ENCODE measurements at places on chromosomes 11 and 22.

DNA sequence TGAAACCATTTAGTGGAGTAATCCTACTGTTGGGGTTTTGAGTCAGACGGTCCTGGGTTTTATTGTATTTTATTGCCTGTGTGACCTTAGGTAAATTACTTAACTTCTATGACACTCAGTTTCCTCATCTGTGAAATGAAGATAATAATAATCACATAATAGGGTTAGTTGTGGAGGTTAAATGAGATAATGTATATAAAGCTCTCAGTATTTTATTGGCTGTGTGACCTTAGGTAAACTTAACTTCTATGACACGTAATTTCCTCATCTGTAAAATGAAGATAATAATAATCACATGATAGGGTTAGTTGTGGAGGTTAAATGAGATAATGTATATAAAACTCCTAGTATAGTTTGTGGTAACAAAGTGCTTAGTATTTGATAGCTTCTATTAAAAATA, 13.2 kb downstream of the BARX2 start:
- DNase-seq, result no peak

- DNase-seq, result no peak
Observed at GRCh38 chr11:44351898-44352498, 42.1 kb upstream of the ALX4 start.

DNA sequence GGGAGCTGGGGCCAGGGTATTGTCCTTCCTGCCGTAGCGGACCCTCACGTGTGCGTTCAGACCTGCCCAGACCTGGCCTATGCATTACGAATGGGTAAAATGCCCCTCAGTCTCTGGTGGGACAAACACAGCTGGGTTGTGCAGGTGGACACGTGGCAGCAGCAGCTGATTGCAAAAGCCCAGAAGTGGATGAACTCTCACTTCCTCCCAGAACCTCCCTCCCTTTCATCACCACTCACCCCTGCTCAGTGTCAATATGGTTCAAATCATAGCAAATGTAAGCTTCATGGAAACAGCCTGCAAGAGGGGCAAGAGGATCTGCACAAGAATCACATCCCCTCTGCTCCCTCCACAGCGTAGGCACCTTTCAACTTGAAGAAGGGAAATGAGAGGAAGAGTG, 352.1 kb downstream of the OPCML start:
- DNase-seq, result no peak

- no peak for DNase-seq
Observed at GRCh38 chr11:121090145-121090721, 10.8 kb upstream of the TECTA start.

- no peak for DNase-seq
Observed at GRCh38 chr22:19819911-19820879, 34.5 kb downstream of the GNB1L start.

GRCh38 chr22:42300259-42301076, 30.0 kb upstream of the TCF20 start:
- no peak for DNase-seq

- DNase-seq, result no peak
Observed at GRCh38 chr11:67705264-67705663, 30.8 kb upstream of the ALDH3B2 start.

DNA sequence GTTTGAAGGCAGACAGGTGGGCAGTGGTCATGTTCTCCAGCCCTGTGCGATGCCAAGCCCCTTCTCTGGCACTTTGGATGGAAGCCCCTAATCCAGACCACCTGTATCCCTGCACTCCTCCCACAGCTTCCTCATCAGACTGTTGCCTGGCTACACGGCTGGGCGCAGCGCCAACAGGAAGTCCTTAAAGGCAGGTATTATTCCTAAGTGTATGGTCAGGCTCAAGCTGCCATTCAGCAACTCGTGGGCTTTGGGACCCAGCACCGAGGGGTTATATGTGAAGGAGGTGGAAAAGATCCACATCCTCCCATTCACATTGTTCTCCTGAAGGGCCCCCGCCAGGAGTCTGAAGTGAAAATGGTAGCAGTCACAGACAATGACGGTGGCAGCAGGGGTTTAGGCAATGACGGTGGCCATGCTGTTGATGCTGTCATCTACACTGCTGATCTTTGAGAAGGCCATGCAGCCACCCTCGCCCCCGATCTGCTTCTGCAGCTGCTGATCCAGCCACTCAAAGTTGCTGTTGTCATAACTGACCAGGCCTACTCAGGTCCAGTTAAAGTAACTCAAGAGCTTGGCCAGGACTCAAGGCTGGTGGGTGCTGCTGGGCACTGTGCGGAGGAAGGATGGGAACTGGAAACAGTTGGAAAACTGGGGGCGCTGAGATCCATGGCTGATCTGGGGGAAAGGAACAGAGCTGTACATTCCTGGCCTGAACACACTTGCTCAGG, 27.7 kb downstream of the OR6Q1 start:
- peak; percentile 97 for DNase-seq

DNA sequence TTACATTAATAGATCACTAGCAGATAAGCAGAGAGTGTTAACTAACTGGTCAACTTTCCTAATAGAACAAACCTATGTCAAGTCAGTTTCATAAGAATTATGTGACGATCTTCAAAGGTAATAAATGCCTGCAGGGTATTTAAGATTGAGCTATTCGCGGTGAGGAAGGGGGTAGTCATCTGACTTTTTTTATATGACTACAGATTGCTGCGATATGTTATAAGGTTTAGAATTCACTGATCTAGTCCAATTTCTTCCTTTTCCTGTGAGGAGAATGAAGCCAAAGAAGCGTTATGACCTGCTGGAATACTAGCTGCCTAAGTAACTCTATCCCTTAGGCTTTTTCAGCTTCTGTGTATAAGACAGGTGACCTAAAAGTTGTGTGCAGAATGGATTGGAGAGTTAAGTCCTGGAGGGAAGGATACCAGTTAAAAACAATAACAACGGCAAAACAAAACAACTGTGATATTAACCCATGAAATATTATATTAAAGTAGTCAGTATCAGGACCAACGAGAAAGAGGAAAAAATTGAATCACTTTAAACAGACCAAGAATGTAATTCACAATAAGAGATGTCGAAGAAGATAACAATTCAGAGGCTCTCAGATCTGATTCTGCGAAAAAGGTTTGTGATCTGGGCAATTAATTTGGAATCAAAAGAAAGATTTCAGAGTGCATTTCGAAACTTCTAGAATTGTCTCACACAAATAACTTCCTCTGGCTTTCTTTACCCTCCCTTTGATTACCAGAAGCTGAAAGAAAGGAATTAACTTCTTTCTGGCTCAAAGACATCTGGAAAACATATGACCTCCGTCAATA, 630 bp downstream of the CASP4 start:
- DNase-seq, result no peak

- no peak for DNase-seq
Observed at GRCh38 chr11:2990617-2991451, 1.3 kb downstream of the NAP1L4 start.

DNA sequence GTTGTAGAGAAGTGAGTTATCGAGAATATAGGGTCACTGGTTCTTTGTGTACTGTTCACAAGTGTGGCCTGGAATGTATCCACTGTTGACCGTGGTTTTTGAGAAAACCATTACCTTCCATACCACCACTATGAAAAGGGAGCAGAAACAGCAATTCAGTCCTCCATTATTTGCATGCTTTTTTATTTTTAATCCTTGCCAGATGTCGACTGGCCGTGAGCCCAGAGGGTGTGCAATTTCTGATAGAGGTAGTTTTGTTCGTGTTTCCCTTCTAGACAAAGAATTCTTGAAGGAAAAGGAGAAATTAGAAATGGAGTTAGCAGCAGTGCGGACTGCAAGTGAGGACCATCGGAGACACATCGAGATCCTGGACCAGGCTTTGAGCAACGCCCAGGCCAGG, 81.7 kb downstream of the AMOTL1 start:
- DNase-seq, result no peak

DNA sequence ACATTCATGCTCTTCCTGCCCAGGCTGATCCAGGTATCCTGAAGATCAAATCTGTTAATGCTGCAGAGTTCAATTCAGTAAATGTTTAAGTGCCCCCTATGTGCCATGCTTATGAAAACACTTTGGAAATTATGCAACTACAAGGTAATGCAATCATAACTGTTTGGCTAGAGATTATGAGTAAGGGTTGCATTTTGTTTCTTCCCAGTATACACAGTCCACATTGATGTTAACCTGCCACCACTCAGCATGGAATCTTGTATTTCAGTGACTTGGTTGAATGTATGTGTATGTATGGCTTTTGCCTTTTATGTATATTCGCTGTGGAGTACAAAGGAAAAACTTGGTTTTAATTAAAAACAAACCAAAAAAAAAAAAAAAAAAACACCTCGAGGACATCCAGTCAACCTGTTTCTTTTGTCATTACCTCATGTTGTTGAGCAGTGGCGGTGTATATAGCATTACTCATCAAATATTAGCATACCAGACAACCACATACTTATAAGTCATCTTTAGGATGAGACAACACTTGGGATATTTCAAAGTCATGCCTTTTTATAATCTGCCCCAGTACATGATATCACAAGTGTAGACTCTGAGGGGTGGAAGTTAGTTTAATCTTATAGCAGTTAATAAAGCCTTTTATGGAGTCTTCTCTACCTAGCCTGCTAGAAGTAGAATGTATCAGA, 86.1 kb upstream of the HORMAD2 start:
- no peak for DNase-seq

DNA sequence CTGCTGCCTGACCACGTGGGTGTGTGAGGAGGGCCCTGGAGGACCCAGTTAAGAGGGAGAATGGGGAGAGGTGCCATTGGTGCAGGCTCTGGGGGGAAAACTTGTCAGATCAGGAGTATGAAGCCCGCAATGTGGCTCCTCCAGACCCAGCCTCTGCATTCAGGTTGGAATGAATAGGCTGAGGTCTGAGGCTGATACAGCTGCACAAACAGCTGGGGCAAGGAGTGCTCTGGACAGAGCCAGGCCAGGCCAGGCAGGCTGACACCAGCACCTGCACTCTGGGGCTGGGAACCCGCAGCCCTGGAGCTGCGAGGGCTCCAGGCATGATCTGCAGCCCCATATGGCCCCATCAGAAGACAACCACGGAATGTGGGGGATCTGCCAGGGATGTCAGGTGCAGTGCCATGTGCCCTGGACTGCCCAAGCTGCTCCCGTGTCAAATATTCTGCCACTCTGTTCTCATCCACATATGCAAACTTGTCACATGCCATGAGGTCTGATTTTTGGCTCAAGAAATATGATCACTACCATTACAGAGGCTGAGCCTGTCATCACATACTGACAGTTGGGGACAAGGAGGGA, 27.2 kb upstream of the KCNJ11 start:
- DNase-seq, result no peak

DNA sequence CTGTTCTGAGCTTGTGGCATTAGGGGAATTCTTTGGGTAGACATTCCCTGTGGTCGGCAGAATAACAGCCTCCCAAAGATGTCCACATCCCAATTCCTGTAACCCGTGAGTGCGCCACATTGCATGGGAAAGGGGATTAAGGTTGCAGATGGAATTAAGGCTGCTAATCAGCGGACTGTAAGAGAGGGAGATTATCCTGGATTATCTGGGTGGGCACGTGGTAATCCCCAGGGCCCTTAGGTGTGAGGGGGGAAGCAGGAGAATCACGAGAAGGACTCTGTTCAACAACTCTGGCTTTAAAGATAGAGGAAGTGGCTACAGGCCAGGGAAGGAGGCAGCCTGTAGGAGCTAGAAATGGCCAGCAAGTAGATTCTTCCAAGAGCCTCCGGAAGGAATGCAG, 16.0 kb downstream of the CACNG2 start:
- DNase-seq, result no peak

GRCh38 chr11:57467508-57468157, 7.3 kb downstream of the RTN4RL2 start:
- DNase-seq, result no peak

DNA sequence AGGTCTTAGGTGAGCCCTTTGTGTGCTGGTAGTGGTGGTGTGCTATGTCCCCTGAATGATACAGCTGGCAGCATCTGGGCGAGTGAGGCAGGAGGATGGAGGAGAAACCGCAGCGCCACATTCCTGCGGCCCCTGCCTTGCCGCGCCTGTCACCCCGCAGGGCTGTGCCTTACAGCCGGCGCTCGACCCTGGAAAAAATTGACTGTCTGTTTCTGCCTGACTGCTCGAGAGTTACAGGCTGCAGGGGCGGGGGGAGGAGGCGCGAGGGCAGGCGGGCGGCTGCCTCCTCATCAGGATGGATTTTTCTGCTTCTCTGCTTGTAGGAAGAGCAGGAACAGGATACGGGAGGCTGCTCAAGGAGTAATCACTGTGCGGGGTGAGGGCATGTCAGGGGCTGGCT, 443.4 kb downstream of the MIAT start:
- DNase-seq, result no peak

- DNase-seq, result no peak
Observed at GRCh38 chr22:24410110-24410856, 17.1 kb upstream of the ADORA2A start.

DNA sequence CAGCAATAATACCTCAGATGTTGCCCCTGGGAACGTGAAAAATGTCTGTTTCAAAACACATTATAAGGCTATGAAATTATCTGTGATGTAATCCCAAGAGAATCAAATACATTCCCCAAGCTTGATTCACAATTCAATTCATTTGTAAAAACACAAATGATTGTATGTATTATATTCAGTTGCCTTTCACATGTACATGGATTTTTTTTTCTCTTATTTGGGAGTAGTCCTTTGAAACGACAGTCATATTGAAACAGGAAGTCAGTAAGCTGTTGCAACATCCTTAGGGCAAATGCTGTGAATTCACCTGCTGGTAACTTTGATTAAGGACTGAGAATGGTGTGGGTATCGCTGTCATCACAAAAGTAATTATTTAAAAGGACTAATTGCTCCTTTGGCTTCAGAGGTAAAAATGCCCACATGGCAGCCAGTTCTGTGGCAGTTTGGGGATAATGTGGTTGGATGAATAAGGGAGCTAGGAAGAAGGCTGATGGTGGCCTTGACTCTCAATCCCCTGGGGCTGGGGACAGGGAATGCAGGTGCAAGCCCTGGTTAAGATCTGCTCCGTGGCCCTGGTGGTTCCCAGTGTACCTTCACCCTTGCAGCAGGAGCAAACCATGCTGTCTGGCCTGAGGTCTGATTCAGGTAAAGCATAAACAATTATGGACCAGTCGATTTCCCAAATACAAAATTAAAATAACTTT, 13.2 kb downstream of the EHF start:
- peak; percentile 28 for DNase-seq

GRCh38 chr11:105033343-105033742, 1.6 kb downstream of the CASP1 start:
- DNase-seq, result no peak

- no peak for DNase-seq
Observed at GRCh38 chr11:15112131-15112541, 2.6 kb upstream of the INSC start.

- DNase-seq, result no peak
Observed at GRCh38 chr11:9787981-9788521, 124.2 kb downstream of the SWAP70 start.

DNA sequence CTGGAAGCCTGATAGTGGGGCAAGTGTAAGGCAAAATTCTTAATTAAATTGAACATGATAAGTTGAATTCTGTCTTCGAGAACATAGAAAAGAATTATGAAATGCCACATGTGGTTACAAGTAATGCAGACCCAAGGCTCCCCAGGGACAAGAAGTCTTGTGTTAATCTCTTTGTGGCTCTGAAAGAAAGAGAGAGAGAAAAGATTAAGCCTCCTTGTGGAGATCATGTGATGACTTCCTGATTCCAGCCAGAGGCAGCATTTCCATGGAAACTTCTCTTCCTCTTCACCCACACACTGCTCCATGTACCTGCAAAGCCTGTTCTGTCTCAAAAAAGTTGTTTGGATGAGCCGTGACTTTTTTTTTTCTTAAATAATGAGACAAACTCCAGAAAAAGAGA, 1.9 kb upstream of the TYR start:
- no peak for DNase-seq

All from DMS153 (cell line).